Amniotic epithelial cell (primary cell): ENCODE measurements at places on chromosomes 7 and 10.
A peak's percentile ranks its signal among the peaks of the same experiment; 100 is the strongest.

DNA sequence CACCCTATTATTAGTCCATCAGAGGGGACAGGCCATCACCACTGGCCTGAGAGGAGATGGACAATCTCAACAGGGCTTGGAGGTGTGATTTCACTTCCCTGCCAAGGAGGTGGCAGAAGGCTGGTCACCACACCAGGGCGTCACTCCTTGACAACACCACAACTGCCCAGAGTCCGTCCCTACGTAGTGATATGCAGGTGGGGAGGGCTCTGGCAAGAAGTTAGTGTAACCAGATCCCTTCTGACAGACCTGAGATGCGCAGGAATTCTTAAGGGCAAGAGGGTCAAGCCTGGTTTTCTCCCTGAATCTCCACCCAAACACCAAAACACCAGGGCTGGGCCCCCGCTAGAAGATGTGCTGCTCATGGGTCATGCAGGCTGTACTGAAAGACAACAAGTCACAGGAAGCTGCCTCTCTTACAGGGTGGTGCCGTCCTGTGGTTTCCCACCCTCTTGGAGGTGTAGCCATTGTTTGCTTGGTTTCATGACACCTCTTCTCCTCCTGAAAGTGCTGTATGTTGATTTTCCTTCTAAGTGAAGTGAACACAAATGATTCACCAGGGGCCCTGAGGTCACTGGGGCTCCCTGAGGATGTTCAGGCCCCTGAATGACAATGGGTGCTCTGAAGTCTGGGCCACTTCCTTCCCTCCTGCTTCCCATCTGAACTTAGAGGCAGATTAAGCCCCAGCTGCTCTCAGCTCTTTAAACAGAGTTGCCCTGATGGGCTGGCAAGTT, 27.1 kb downstream of the ATXN7L1 start:
- no peak for DNase-seq

- peak; percentile 98 for DNase-seq
Observed at GRCh38 chr7:43164757-43165156, 52.3 kb downstream of the HECW1 start.

DNA sequence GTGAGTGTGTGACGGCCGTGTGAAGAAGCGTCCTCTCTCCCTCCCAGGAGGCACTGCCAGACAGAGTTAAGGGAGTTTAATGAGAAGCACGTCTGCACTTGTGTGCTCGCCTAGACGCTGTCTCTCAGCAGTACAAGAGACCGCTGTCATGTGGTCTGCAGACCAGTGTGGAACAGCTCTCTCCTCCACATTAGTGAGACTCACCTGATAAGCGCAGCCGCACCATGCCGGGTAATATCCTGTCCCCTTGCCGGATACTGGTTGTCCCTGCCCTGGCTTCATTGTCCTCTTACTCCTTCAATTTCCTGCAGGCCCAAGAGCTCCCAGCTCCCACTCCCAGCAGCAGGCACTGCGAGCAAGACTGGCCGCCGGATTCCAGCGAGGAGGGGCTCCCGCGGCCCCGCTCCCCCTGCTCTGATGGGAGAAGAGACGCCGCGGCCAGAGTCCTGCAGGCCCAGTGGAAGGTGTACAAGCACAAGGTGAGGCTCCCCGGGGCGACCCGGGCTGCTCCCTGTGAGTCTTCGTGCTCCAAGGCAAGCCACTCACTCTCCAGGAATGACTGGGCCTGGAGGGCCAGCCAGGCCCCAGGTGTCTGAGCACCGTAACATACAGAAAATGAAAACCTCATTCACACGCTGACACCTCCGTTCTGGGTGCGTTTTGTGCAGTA, 33.5 kb upstream of the TTYH3 start:
- DNase-seq = no peak

- peak; percentile 97 for DNase-seq
Observed at GRCh38 chr10:323651-324293, 188.5 kb downstream of the ZMYND11 start.

DNA sequence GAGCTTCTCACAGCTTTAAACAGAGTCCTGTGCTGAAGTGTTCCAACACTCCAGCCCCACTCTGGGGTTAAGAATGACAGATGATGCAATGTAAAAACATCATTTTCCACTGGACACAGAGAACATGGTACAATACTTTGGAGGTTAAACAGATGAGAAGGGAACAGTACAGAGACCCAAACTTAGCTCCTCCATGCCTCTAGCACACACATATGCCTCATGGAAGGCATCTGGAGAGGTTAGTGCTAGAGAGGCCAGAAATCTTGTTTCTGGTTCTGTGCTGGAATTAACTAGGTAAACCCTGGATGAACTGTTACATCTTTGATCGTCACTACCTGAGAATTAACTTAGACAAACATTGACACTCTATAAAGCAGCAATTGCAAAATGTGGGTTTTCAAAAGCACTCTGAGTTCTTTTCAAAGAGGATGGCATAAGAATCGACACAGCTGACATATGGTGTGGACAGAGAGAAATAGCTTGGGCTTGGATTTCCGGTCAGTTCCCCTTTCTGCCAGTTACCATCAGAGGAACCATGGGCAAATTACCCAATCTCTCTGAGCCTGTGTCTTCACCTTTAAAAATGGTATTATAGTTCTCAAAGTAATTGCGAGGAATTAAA, 81.9 kb downstream of the KCNMA1 start:
- peak; percentile 44 for DNase-seq

- DNase-seq = no peak
Observed at GRCh38 chr10:66326876-66327275, 599.0 kb upstream of the LRRTM3 start.

DNA sequence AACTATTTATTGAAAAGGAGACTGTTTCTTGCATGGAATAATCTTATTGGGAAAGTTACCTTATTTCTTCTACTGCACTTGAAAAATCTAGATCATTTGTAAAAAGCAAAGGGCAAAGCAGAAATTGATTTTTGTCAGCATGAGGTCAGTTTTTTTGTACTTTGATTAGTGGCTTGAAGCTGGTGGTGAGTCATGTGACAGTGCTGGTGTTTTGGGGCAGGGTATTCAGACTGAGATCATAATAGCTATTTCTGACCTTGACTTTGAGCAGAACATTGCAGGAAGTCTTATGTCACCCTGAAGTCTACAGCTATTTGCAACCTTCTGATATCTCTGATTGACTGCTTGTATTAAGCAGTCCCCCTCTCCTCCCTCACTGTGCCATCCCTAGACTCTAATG, 66.3 kb upstream of the SORCS3 start:
- DNase-seq = no peak

- peak; percentile 94 for DNase-seq
Observed at GRCh38 chr10:43824934-43825333, 176.3 kb upstream of the ZNF32 start.

GRCh38 chr10:124376411-124376810, 42.3 kb downstream of the OAT start:
- no peak for DNase-seq

DNA sequence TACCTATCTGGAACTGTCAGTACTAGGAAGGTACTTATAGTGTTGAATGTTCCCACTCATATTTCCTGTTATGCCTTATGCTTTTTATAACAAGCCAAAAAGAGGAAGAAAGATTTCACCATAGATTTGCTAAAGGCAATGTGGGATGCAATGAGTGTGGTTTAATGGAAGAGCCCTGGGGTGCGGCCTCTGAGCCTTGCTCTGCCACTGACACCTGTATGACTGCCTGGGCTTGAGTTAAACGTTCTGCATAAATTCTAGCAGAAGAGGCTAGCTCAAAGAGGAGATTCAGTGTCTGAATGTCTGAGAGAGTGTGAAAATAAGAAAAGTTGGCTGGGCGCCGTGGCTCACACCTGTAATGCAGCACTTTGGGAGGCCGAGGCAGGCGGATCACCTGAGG, 143.8 kb downstream of the TPST1 start:
- no peak for DNase-seq

- peak; percentile 36 for DNase-seq
Observed at GRCh38 chr7:15932318-15932717, 245.8 kb upstream of the MEOX2 start.

- no peak for DNase-seq
Observed at GRCh38 chr10:68284062-68285001, 47.5 kb upstream of the HNRNPH3 start.

- no peak for DNase-seq
Observed at GRCh38 chr10:48252354-48252650, 22.2 kb downstream of the FRMPD2 start.

- no peak for DNase-seq
Observed at GRCh38 chr7:44966731-44967538, 11.9 kb downstream of the MYO1G start.

GRCh38 chr10:79355420-79356017, 8.2 kb downstream of the PPIF start:
- DNase-seq = no peak

GRCh38 chr7:155258226-155258560, 39.5 kb upstream of the INSIG1 start:
- peak; percentile 55 for DNase-seq

GRCh38 chr7:51064688-51065087, 251.9 kb downstream of the COBL start:
- DNase-seq = no peak

- no peak for DNase-seq
Observed at GRCh38 chr10:51986516-51986915, 287.1 kb upstream of the CSTF2T start.

GRCh38 chr7:26143298-26144048, 8.5 kb upstream of the NFE2L3 start:
- DNase-seq = peak; percentile 81
